Suppressor macrophage treated with lipopolysaccharide for 1 hour (primary cell): ENCODE measurements at places on chromosomes 7 and 10.

DNA sequence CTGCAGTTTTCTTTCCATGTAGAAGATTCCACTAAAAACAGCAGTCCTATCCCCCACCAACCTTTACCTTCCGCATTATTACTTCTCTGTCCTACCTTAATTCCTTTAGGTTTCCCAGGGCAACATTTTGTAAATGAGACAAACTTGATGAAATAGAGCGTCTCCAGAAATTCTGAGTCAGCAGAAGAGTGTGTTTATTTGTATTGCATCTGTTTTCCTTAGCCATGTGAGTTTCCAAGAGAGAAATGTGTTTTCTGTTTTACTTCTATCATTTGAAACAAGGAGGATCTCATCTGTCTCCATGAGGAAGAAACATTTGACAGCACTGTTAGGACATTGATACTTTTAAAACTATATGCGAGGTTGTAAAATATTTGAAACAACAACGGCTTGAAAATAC lies 244.2 kb upstream of the PLXDC2 start:
- DNase-seq, result no peak

DNA sequence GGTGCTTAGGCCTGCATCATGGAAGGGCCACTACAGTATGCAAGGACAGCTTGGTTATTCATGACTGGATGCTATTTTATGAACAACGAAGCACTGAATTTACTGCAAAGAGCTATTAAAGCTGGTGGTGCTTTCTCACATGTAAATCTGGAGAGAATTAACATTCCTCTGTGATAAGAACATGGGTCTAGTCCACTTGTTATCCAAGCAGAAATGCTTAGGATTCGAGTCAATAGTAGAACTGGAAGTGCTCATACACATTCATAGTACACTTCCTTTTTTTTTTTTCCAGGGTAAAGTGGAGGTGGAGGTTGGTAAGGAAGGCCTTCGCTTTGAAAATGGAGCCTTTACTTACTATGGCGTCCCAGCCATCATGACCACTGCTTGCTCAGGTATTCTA lies 35.0 kb downstream of the CNNM1 start:
- no peak for DNase-seq

DNA sequence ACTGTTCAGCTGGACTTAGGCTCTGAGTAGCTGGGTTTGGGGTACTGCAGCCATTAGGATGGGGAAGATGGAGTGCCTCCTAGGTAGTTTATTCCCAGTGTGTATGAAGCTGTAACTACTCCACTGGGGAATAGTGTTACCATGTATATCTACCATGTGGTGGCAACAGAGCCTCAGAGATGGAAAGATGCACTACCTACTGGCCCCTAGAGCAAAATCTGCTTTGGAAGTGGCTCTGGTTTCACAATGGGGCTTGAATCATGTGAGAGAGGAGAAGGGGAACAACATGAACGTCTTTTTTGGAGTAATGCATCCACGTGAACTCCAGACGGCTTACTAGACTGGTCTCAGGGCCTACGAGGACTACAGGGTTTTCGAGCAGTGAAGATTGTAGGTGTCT lies 167.3 kb downstream of the CALCR start:
- DNase-seq, result no peak

GRCh38 chr10:50501924-50502452 lies 121.8 kb downstream of the SGMS1 start:
- DNase-seq, result no peak

GRCh38 chr7:148940702-148941597 lies 56.9 kb upstream of the EZH2 start:
- peak; percentile 93 for DNase-seq

DNA sequence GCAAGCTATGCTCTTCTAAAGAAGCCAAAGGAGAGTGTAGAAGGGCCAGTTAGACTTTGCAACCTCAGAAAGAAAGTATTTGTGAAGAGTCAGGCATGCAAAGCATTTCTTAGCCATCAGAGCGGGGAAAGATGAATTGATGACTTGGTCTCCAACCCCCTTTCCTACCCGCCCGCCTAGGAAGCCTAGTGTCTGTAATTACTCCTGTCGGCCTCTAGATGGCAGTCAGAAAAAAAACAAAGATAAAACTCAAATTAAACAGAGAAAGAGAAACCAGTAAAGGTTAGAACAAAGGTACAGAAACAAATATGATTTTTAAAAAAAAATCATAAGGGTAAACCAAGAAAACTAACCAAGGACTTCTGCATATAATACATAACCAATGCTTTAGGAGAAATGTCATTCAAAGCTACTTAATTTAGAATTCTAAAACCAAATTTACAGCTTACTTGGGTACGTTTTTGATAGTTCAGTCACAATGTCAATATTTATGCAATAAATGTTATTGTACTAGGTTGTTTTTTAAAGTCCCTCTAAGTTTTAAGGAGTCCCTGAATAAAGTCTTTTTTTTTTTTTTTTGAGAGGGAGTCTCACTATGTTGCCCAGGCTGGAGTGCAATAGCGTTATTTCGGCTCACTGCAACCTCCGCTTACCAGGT lies 97.6 kb downstream of the LYZL1 start:
- DNase-seq, result peak; percentile 57
